ENCODE measurements at places on chromosomes 5 and 9.

DNA sequence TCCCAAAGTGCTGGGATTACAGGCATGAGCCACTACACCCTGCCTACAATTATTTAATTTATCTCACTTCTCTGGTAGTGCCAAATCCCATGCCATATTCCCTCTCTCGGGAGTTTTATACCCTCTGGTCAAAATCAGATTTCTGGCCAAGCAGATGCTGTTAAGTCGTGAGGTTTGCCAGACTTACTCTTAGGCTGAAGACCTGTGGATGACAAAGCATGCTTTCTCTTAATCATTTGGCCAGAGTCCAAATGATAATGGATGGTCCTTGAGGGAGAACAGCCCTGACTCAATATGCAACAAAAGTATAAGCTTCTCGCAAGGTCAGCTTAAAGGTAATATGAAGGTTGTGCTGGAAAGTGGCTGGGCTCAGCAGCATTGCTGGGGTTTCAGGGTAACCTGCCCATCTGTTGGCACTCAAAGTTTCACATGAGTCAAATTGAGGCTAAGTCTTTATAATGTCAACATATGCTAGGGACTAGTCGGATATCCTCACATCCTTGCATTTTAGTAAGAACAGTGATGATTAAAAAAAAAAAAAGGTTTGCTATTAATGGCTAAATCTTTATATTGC, 280.1 kb downstream of the KIF4B start:
- DNase-seq = no peak

DNA sequence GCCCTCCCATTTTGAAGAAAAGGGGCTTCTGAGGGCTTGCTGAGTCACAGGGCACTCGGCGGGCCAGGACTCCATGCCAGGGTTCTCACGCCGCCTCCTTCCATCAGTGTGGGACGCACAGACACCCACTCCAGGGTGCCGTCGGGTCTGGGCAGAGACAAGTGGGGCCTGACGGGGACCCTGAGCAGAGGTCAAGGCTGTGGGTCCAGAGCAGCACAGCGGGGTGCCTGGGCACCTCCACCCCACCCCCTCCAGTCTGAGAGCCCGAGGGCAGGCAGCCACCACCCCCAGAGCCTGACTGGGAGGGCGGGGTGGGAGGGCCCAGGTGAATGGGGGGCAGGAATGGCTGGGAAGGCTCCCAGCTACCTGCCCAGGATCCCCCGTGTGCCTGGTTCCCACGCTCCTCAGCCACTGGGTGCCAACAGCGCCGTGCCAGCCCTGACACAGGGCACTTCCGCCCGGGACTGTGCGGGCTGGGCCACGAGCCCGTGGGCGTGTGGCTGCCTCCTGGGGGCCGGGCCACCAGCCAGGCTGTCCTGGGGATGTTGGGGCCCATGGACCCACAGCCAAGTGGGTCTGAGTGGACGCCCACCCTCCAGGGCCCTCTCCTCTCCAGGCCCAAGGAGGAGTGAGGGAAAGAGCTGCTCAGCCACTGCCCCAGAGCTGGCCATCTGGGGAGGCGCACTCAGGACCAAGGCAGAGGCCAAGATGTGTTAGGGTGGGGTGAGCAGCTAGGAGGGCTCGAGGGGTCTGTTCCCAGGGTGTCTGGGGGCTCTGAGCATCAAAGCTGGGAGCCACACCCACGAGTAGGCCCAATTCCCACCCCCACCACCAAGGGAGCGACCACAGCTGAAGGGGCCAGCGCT, 10.1 kb upstream of the NRARP start:
- DNase-seq = no peak

DNA sequence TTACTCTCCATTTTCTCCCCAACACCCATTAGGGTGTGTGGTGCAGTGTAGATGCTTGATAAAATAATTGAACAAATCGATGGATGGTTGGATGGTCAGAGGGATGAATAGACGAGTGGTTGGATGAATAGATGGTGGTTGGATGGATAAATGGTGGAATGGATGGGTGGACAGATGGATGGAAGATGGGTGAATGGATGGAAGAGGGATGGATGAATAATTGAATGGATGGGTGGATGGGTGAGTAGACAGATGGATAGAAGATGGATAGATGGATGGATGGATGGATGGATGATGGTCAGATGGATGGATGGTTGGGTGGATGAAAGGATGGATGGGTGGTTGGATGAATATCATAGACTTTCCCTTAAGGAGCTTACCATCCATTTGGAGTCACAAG, 95.0 kb upstream of the BOD1 start:
- no peak for DNase-seq

DNA sequence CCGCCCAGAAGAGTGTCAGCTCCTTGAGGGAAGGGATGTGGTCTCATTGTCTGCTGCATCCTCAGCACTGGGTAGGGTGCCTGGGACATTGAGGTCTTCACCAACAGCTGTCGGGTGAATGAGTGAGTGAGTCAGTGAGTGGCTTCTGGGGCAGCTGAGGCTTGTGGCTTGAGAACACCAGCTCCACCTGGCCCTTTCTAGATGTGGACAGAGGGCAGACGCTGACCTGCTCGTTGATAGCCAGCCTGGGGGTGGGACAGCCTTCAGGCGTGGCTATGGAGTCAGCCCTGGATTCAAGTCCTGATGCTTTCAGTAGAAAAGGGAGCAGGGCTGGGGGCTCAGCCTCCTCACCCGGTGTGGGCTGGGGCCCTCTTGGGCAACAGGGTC, 215.1 kb downstream of the C9orf50 start:
- DNase-seq = no peak

GRCh38 chr9:546235-546634, 295.3 kb upstream of the DMRT1 start:
- no peak for DNase-seq

- no peak for DNase-seq
Observed at GRCh38 chr5:39453606-39454005, 28.8 kb upstream of the DAB2 start.

GRCh38 chr9:88915916-88916315, 75.4 kb upstream of the S1PR3 start:
- no peak for DNase-seq

DNA sequence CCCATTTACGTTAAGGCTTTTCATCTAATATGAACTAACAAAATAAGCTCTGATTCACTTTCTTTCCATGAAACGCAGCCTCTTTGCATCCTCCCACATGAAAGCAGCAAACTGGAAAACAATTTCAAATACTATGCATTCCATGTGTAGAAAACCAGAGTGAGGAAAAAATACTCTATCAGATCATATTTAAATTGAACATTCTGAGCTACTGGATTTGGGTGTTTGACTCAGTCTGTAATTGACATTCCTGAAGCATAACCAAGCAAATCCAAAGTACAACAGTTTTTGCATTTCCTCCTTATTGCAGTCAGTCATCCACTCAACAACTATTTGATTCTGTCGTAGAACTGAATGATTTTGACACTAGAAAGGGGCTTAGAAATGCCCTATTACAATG, 399.1 kb upstream of the NMUR2 start:
- DNase-seq = no peak

DNA sequence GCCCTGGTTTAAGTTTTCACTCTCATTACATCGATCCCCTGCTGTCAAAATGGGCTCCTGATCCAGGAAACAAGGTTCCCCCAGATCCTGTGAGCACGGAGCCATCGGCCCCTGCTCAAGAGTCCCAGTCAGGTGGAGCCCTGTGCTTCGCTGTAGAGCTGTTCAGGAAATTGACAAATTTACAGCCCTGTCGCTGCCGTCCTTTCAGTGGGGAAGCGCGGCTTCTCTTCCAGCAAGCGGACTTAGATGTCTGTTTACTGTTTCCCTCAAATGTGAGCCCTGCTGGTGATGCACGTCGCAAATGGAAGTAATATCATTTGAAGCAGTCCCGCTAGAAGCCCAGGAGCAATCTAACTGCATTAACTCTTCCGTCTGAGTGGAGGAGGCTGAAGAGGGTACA, 760.9 kb upstream of the WWC1 start:
- DNase-seq = no peak

DNA sequence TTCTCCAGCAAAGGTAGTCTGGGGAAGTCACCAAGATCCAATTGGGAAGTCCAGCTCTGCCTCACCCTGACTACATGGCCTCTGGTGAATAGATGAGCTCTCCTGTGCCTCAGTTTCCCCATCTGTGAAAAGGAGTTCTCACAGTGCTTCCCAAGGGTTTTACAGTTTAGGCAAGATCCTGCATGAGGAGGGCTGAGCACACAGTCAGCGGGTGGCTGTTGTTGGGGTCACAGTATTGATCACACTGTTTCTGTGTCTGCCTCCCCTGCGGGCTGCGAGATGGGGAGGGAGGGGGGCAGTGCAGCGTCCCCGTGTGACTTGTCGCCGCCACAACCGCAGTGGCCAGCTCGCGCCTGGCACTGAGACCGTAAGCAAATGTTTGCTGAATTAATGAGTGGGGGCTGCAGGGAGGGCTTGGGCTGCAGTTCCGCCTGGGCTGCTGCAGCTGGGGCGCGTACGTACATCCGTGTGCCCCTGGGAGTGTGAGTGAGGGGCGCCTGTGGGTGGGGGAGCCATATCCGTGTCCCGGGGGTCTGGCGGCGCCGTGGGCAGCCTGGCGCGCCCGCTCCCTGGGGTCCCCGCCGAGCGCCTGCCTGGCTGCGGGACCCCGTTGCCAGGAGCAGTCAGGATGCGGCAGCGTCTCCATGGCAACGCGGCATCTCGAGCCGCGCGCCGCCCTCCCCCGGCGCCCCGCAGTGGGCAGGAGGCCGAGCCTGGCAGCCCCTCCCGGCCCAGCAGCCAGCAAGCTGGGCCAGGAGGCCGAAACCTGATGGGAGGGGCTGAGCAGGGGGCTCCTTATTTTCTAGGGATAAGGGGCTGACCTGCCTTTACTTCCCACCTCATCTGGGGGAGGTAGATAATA, 31.4 kb upstream of the PSD2 start:
- DNase-seq = no peak

DNA sequence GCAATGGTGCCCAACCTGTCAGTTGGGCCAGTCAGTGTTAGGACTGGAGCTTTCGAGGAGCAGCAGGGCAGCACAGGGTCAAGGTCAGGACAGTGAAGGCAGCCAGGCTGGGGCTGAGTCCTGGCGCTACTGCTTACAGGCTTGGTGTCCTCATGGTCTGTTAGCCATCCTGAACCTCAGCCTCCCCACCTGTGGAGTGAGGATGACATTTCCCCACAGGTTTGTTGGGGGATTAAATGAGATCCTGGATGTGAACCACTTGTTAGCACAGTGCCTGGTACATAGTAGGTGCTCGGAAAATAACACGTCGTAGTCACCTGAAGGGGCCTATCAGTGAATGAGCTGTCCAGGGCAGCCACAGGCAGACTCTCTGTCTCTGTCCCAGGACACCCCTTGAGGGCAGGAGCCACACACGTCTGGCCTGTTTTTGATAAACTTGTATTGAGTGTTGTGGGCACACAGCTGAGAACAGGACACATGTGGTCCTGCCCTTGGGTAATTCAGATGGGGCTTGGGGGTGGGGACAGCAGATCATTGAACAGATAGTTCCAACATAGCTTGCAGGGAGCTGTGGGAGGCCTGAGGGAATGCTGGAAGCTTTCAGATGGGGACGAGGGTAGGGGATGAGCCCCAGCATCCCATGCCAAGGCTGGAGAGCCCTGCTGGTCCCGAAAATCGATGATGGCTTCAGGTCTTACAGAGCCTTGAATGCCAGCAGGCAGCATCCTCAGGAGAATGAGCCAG, 69.3 kb downstream of the AMBP start:
- no peak for DNase-seq

- DNase-seq = no peak
Observed at GRCh38 chr9:127773272-127773671, 5.2 kb downstream of the SH2D3C start.

Measured in activated T-cell treated with anti-CD3 and anti-CD28 coated beads, Interleukin-2, amount 50 U/mL, for 48 hours (primary cell).